ENCODE measurements at places on chromosomes 13 and 19.
A peak's percentile ranks its signal among the peaks of the same experiment; 100 is the strongest.

- no peak for DNase-seq
These were observed 202.2 kb downstream of the SUCLA2 start for GRCh38 chr13:47798906-47799305.

- DNase-seq = no peak
These were observed 122.5 kb upstream of the SPACA7 start for GRCh38 chr13:112253631-112254030.

- no peak for DNase-seq
These were observed 52.6 kb upstream of the RCBTB2 start for GRCh38 chr13:48585456-48585840.

- DNase-seq = no peak
These were observed 1.5 kb downstream of the AMER2 start for GRCh38 chr13:25170554-25171111.

GRCh38 chr19:13054626-13055212, 47.9 kb downstream of the LYL1 start:
- no peak for DNase-seq

GRCh38 chr19:42092350-42092749, 16.4 kb downstream of the ZNF574 start:
- DNase-seq = no peak

GRCh38 chr19:18153556-18154134, 682 bp downstream of the PIK3R2 start:
- DNase-seq = no peak

GRCh38 chr19:36488846-36489117, 579 bp downstream of the ZNF566 start:
- DNase-seq = no peak

DNA sequence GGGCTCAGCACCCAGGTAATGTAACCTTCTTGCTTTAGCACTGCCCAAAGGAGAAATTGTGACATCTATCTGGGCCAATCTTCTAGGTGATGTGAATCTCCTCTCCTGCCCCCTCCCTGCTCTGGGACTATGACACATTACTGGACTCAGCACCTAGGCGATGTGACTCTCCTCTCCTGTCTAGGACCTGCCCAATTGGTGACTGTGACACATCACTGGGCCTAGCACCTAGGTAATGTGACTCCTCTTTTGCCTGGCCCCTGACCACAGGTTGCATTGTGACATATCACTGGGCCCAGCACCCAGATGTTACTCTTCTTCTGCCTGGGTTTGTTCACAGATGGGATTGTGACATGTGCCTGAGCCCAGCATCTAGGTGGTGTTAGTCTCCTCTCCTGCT, 45.0 kb downstream of the ZNF85 start:
- DNase-seq = no peak

DNA sequence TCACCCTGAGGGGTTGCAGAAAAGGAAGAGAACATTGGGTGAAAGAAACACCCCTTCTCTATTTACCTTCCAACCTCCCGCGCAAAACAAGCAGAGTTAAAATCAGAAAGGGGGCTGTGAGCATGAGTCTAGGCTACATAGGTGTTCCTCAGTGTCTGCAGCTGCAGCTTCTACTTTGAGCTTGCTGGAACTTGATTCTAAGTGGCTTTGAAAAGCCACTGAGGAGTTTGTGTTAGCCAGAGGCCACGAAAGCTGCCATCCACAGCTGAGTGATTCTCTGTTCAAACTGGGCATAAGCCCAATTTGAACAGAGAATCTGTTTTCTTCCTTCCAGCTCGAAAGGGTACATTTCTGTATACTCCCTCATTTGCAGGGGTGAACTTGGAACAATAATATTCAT, 343.9 kb downstream of the PCDH9 start:
- DNase-seq = no peak

DNA sequence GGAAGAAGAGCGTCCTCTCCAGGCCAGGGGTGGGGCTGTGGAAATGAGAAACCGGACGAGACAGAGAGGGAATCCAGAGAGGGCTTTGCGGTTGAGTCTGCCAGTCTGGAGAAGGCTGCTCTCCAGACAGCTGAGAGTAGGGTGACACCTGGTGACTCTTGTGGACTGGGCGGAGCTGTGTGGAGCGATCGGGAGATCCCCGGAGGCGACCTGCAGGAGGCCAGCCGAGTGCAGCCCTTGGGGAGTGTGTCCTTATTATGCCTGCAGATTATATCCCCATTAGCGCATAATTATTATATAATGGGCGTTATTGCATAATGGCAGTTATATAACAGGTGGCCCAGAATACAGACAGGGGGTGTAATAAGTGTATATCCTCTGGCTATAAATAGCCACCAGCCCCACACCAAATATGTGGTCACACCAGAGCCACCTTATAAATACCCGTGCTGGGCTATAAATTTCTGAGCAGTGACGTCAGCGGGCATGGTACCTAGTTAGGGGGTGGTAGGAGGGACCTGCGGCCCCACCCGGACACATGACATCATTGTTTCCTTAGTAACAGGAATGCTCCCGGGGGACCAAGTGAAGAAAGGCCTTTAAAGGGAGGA, 41.2 kb downstream of the NFIX start:
- DNase-seq = no peak

DNA sequence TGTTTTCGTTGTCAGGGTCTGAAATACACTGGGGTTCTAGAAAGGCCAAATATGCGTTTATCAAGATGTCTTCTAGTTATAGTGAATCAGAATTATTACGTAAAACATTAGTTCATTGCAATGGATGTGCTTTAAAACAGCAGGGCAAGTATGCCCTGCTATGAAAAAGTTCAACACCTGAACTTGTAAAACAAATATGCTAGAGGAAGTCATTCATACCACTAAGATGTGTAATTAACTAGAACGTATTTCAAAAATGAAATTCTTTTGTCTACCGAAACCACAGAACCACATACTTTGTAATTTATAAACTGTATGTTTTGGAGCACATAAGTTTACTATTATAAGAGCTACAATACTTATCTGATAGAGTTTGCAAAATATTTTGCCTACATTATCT, 266.2 kb downstream of the KCTD12 start:
- no peak for DNase-seq

DNA sequence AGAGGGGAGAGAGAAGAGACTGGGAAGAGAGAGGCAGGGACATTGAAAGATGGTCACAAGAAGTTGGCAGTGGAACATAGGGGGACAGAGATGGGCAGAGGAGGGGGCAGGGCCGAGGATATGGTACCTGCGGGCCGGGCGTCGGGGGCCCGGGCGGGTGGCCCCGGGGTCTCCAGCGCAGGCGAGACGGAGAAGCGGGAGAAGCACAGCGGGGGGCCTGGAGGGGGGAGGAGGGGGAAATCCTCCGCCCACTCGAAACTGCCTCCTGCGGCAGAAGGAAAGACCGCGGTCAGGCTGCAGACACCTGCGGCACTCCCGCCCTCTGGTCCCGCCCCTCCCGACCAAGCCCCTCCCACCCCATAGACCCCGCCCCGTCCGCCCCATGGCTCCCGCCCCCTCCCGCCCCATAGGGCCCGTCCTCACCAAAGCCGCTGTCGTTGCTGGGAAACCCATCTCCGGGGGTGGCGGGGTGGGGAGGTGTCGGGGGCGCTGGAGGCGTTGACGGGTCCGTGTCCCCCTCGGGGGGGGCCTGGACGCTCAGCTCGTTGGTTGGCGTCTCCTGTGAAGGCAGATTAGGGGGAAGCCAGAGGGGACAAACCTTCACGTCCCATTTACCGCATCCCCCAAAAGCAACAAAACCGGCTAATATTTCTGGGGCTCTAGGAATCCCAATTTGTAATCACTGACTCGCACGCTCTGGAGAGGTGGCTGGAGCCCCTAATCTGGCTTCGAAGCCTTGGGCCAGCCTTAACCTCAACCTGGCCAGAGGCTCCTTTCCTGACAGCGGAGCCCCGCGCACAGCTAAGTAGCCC, 20.4 kb downstream of the LMTK3 start:
- DNase-seq = no peak

DNA sequence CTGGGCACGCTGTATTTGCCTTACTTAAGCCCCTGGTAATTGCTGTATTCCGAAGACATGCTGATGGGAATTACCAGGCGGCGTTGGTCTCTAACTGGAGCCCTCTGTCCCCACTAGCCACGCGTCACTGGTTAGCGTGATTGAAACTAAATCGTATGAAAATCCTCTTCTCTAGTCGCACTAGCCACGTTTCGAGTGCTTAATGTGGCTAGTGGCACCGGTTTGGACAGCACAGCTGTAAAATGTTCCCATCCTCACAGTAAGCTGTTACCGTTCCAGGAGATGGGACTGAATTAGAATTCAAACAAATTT, 676 bp downstream of the BRCA2 start:
- DNase-seq = no peak

DNA sequence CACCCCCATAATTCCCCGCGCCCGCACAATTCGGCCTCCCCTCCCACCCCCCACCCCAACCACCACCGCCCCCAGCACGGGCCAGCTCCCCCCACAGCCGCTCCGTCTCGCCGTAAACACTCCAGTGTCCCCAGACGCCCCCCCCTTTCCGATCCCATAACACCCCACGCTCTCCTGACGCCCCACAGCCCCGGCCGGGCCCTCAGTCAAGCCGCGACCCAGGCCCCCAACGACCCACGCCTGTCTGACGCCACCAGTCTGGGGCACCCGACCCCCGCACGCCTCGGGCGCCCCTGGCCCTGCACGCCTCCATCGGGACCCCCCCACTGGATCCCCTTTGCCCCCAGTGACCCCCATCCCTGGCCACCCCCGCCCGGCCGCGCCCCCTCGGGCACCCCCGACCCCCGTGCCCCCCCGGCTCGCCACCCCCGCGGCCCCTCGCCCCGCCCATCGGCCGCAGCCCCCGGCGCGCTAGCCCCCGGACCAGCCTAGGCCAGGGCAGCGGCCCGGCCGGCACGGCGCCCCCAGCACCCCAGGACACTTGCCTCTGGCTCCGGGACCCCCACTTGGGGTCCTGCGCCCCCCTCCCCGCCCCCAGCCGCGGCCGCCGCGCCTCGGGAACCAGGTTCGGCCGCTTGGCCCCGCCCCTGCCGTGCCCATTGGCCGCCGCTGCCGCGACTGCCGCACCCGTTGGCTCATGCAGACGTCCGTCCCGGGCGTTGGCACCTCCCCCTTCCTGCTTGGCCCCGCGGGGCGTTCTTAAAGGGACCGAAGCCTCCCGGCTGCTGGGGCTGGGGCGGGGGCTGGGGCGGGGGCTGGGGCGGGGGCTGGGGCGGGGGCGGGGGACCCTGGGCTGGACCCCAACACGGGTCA, at the start of gene FKBP8:
FKBP8 (minus strand) TSS at position 633 of the 873 bp plus-strand sequence. CDS start 1,603 bp downstream, outside the sequence.
- peak; percentile 89 for DNase-seq

- DNase-seq = no peak
These were observed 5.5 kb downstream of the ARRDC2 start for GRCh38 chr19:18013210-18014111.

DNA sequence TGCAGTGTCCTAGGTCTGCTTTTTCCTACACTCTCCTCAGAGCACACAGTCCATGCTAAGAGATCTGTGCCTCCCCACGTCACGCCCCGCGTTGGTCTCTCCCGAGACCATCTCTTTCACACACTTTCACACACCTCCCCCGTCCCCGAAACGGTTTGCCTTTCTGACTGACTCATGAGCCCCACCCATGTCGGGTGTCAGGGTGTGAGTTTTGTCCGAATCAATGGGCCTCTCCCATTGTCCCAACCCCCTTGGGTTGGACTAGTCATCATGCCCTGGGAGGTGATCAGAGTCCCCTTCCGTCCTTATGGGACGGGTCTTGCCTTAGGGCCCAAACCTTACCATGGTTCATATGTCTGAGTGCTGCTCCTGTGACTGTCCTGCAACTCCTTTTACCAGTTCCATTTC, 214.0 kb upstream of the HTR2A start:
- DNase-seq = no peak

GRCh38 chr13:113157206-113157928, 1.1 kb upstream of the PROZ start:
- no peak for DNase-seq

GRCh38 chr19:42150364-42150763, 18.1 kb upstream of the POU2F2 start:
- DNase-seq = no peak

DNA sequence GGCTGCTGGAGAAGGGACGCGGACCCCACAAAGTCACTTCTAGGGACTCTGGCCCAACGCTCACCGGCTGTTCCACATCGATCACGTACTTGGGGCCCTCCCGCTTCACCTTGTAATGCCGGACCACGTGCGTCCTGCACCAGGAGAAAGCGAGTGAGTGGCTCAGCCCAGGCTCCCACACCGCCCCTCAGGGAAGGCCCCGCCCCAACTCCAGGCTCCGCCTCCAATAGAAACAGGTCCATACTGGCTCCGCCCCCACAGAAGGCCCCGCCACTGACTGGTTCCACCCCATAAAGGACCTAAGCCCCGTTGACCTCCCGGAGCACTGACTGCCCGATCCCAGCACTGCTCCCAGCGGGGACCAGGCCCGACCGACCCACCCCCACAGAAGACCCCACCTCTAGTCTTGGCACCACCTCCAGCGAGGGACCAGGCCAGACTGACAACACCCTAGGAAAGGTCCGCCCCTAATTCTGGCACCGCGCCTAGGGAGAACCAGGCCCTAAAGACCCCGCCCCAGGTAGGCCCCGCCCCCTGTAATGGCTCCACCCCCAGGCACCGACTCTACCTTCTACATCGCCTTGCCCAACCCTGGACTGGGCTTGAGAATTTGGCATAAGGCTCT, 11.3 kb downstream of the STAP2 start:
- DNase-seq = peak; percentile 72

DNA sequence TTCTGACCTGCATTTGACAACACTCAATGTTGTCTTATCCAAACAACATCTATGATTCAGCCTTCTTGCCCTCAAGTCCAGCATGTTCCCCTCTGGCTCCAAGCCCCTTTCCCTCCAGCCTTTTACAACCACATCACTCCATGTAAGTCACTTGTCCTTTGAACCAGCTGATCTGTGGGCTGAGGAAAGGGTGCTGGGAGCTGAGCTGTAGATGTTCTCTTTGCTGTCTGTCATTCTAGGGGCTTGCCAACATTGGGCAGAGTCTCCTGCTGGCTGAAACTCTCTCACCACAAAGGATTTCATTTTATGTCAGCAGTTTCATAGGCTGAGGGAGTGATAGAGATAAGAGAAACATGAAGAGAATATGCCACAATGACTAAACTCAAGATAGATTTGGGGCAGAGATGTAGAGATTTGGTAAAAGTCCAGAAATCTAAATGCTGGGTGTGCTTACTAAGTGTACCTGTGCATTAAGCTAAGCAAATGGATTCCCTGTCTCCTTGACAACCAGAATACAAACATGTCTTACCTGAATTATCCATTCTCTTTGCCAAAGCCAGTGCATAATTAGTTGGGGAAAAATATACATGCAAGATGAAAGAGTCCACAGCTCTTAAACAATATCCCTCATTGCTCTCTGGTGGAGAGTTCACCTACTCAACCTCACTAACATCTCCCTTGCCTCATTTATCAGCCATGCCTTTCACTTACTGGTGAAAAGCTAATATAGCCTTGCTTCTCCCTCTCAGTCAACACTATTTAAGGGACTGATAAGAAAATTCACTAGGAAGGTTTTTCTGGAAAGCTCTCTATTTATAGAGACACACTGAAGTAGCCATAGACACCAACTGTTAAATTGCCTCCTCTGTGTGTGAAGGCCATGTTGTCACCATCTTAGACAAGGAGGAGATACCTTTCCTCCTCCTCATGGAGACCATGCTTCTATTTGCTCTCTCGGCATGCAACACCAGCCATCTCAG, 175.5 kb upstream of the SERP2 start:
- DNase-seq = no peak

Data from stimulated activated CD4-positive, alpha-beta T cell treated with anti-CD3 and anti-CD28 coated beads, TNF-alpha, amount 100 ng/mL, for 4 hours (primary cell).